ENCODE measurements at places on chromosomes 16 and 17. TPM values are rescaled to one million over a fixed set of nuclear protein-coding genes. Genes with fewer than 3 reads are reported as not detected.

The CD68 gene
- 38.4 TPM for total RNA-seq

The TMC8 gene
- total RNA-seq = 0.11 TPM

The MED9 gene
- 11.6 TPM for total RNA-seq

The SLC16A6 gene
- total RNA-seq = 0.79 TPM

The CDRT15L2 gene
- total RNA-seq = not detected

The CRHR1 gene
- total RNA-seq = not detected

The CCL22 gene
- total RNA-seq = not detected

The TMEM98 gene
- total RNA-seq = 12.4 TPM

The KATNIP gene
- total RNA-seq = 17.4 TPM

The RCVRN gene
- 1.2 TPM for total RNA-seq

The HS3ST2 gene
- total RNA-seq = not detected

The MLLT6 gene
- total RNA-seq = 60.3 TPM

The CD300E gene
- not detected for total RNA-seq

The TM4SF5 gene
- total RNA-seq = not detected

The SLC6A2 gene
- not detected for total RNA-seq

The AOC3 gene
- total RNA-seq = 0.13 TPM

The CCDC144A gene
- 2.6 TPM for total RNA-seq

The ZNF423 gene
- not detected for total RNA-seq

The ASGR1 gene
- total RNA-seq = 3.1 TPM

The DRC7 gene
- total RNA-seq = not detected

The EPX gene
- total RNA-seq = not detected

The ZNF594 gene
- total RNA-seq = 17.7 TPM

The E2F4 gene
- total RNA-seq = 180 TPM

The MYH3 gene
- total RNA-seq = 0.98 TPM

The SYCE1L gene
- 3.3 TPM for total RNA-seq

The CDYL2 gene
- total RNA-seq = 6.0 TPM

The DPEP3 gene
- not detected for total RNA-seq

The CLEC10A gene
- not detected for total RNA-seq

The PIPOX gene
- total RNA-seq = 1.4 TPM

The NLRC5 gene
- 10.0 TPM for total RNA-seq

The SLC38A8 gene
- total RNA-seq = not detected

The TRIM47 gene
- 30.5 TPM for total RNA-seq

The SLFN12L gene
- total RNA-seq = 0.08 TPM

The NUDT7 gene
- total RNA-seq = 2.9 TPM

The CIITA gene
- total RNA-seq = 21.2 TPM

The CRYBA1 gene
- not detected for total RNA-seq

The NAGS gene
- total RNA-seq = 0.98 TPM

The MT4 gene
- total RNA-seq = not detected

The RAB11FIP4 gene
- total RNA-seq = 1.4 TPM

The CDH15 gene
- total RNA-seq = not detected

The KRTAP4-6 gene
- not detected for total RNA-seq

The GPR179 gene
- total RNA-seq = 0.08 TPM

Data from A375 (cell line).